ENCODE measurements at places on chromosomes 3 and 15.

DNA sequence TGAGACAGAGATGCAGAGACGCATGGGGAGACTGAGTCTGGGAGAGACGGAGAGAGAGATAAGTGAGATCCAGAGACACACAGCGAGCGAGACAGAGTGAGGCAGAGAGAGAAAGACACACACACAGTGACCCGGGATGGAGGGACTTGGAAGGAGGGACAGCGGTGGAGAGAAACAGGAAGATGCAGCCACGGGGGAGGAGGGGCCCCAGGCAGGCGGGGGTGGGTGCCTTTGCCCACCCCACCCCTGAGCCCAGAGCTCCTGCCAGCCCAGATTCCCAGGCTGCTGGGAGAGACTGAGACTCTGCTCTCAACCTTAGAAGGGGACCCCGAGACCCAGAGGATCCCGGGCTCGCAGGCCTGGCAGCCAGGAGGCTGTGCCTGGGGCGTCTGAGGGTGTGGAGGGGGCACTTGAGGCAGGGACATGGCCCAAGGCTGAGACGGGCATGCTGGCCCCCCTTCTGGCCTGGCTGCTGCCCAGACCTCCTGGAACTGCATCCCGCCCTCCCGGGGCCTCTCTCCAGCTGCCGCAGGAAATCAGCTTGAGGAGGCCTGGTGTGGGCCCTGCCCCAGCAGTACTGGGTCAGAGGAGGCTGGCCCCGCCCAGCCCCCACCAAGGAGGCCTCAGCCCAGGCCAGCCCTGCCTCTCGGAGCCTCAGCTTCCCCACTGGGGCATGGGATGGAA, 18.1 kb downstream of the H1-8 start:
- DNase-seq, result no peak

GRCh38 chr15:47586653-47587224, 130.6 kb upstream of the SEMA6D start:
- DNase-seq, result no peak

DNA sequence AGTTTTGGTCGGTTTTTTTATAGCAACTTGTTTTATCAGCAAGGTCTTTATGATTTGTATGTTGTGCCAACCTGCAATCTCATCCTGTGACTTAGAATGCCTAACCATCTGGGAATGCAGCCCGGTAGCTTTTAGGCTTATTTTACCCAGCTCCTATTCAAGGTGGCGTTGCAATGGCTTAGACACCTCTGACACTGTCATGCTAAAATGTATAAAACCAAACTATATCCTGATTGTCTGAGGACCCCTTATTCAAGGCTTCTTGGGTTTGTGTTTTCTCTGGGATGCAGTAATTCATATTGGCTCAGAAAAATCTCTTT, 209.0 kb upstream of the ALCAM start:
- DNase-seq, result no peak

- DNase-seq, result no peak
These were observed 116.1 kb downstream of the KLF13 start for GRCh38 chr15:31442699-31443111.

DNA sequence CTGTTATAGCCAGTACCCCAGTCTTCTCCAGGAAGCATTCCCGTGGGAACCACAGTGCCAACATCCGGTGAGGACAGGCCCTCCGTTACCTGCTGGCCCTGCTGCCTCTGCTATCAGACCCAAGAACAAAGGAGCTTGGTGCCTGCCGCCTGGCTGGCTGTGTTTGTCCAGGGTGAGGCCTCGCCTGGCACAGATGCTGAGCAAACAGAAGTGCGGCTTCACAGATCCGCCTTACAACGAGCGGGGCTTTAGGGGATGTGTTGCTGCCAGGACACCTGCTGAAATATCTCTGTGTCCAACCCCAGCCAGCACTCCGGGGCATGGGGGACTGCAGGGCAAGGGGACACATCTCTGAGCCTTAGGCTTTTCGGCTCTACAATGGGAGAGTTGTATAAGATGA, 2.2 kb upstream of the EPHB3 start:
- DNase-seq, result no peak

Data from CD8-positive, alpha-beta T cell (primary cell).